ENCODE measurements at places on chromosomes 4 and X.

- no peak for DNase-seq
These were observed 99.1 kb downstream of the USP9X start for GRCh38 chrX:41184312-41184711.

- DNase-seq = no peak
These were observed 779.0 kb upstream of the SLIT2 start for GRCh38 chr4:19472666-19473065.

DNA sequence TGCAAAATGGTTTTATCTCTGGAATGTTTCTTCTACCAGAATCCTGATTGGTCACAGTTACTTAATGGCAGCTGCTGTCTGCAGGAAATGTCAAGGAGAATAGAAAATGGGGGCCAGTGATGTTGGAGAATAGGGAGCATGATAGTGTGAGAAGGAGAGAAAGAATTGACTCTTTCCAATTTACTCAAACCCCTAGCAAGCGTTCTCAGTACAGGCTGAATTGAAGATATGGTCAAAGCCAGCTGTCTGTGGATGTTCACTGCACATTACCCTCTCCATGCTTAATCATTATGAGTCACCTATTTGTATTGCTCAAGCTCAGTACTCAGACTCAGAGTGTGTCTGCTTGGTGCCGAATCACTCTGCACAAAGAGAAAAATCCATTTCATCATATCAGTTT is 57.8 kb upstream of the FAM47B start:
- DNase-seq = no peak

DNA sequence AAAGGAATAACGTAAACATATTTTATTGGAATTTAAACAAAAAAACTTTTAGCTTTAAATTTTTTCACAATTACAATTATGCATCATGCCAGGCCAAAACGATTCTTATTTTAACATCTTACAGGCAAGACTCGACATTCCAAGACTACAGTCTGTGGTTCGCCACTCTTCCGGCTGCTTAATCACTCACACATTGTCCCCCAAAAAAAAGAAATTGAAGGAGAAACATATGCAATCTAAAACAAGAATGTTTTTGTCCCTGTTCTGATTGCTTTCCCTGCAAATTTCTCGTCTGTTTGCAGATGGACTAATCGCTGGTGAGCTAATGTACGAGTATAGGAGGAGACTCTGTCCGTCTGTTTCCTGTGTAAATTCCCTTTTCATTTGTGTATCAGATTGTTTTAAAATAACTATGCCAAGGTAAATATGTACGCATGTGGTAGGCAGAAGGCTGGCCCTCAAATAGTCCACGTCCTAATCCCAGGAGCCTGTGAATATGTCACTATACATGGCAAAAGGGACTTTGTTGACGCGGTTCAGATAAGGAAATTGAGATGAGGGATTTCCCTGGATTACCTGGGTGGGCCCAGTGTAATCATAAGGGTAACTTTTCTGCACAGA is 37.7 kb upstream of the MTNR1A start:
- no peak for DNase-seq

- DNase-seq = no peak
These were observed 214.4 kb downstream of the ARAP2 start for GRCh38 chr4:36029951-36030350.

- no peak for DNase-seq
These were observed 2104.2 kb downstream of the PCDH7 start for GRCh38 chr4:32824336-32824735.

- no peak for DNase-seq
These were observed 6.0 kb downstream of the GNPDA2 start for GRCh38 chr4:44720371-44720770.

- no peak for DNase-seq
These were observed 227.8 kb upstream of the GATB start for GRCh38 chr4:151988591-151988990.

- DNase-seq = no peak
These were observed 229.9 kb upstream of the CPEB2 start for GRCh38 chr4:14772388-14772787.

DNA sequence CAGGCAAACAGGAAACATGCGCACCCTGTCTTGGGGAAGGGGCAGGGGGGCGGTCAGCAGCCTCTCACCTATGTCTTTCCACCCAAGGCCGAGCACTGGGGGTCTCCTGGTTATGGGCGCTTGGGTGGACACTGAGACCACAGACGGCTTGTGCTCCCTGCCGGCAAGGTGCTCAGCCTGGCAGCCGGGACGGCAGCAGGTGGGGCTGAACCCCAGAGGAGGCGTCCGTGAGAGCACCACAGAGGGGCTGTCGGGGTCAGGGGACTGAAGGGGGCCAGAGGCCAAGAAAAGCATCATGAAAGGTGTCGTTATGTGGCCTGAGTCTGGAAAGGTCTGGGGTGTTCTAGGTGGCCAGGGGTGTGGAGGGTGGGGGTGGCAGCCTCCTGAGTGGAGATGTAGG is 19.6 kb downstream of the DOK7 start:
- DNase-seq = no peak

DNA sequence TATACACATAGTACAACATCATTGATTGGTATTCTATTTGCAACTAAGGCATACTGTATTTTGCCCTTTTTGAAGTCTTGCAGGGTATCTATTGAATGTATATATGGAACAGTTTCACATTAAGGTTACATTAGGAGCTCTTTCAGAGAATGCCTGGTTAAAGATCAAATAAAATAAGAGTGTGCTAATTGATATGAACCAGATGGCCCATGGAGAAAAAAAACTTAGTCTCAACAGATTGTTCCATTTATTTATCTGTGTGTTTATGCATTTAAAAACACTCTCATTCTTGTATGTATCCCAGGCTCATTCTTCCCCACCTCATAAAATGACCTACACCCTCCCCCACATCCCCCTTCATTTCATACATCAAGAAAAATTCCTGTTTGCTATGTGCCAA is 35.2 kb upstream of the GRIA2 start:
- no peak for DNase-seq

GRCh38 chr4:48603366-48604003 is 113.4 kb downstream of the ZAR1 start:
- no peak for DNase-seq

- no peak for DNase-seq
These were observed 5.8 kb downstream of the ATG4A start for GRCh38 chrX:108097380-108097779.

DNA sequence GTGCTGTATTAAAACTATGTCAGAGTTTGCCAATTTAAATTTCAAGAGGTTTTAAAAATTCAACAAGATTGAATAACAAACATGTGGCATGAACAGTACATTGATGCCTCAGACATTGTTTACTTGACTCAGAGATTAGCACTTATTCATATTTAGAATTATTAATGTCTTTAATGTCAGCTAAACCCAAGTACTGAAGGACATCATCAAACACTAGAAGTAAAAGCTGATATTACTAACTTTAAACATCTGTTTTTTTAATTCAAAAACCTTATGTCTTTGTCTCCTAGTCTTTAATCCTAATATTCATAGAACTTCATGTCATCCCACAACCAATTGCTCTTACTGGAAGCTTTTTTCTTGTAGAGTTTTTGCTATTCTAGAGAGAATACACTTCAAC is 406.2 kb upstream of the PCDH7 start:
- DNase-seq = no peak

- DNase-seq = no peak
These were observed 28.5 kb downstream of the SLC25A4 start for GRCh38 chr4:185171373-185172071.

- no peak for DNase-seq
These were observed 39.8 kb downstream of the GLRB start for GRCh38 chr4:157115613-157116335.

DNA sequence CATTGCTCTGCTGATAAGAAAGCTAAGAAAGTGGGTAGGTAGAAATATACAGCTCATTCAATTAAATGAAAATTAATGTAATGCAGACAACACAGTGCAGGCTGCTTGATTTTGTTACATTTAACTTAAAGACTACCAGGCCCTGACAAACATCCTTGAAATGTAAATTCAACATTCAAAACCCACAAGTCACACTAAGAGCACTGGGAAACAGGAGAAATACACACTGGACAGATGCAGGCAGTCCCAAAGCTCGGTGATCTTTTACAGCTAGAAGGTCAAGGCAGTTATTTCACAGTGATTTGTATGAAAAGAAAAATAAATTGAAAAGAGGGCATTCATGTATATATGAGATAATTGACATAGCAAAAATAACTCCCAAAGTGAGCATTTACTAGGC is 94.3 kb upstream of the PLAC1 start:
- DNase-seq = no peak

- no peak for DNase-seq
These were observed 349.2 kb downstream of the IQCM start for GRCh38 chr4:149466446-149466845.

GRCh38 chrX:32572644-32573043 is 638.7 kb downstream of the DMD start:
- no peak for DNase-seq

Measured in RWPE2 (cell line).